ENCODE measurements at places on chromosomes 4 and X.
A peak's percentile ranks its signal among the peaks of the same experiment; 100 is the strongest.

GRCh38 chr4:20944961-20945360, 244.7 kb downstream of the PACRGL start:
- DNase-seq: no peak

GRCh38 chrX:42531441-42531840, 246.5 kb downstream of the PPP1R2C start:
- DNase-seq: no peak

GRCh38 chr4:169159624-169160171, 111.1 kb downstream of the SH3RF1 start:
- no peak for DNase-seq

DNA sequence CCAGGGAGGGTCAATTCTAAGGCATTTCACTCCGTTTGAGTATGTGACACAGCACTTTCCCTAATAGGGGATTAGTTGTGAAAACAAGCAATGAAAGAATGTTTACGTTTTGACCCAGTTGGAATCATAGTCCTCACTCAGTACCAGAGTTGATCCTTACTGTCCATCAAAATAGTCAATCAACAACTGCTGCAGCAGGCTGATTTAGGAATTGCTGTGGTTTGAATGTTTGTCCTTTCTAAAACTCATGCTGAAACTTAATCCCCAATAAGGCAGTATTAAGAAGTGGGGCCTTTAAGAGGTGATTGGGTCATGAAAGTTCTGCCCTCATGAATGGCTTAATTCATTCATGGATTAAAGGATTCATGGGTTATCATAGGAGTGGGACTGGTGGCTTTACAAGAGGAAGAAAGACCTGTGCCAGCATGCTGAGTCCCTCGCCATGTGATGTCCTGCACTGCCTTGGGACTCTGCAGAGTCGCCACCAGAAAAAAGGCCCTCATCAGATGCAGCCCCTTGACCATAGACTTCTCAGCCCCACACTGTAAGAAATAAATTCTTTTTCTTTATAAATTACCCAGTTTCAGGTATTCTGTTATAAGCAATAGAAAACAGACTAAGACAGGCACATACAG, 3.1 kb upstream of the FBXL5 start:
- DNase-seq: no peak

- DNase-seq: no peak
Observed at GRCh38 chr4:124061413-124061812, 651.1 kb downstream of the ANKRD50 start.

DNA sequence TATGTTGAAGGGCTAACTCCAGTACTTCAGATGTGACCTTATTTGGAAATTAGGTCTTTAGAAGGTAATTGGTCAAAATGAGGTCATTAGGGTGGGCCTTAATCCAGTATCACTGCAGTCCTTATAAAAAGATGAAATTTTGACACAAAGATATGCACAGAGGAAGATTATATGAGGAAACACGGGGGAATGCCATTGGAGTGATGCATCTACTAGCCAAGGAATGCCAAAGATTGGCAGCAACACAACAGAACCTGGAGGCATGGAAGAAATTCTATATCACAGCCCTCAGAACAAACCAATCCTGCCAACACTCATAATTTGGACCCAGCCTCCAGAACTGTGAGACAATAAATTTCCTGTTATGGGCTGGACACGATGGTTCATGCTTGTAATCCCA, 17.6 kb downstream of the TRIM61 start:
- no peak for DNase-seq

DNA sequence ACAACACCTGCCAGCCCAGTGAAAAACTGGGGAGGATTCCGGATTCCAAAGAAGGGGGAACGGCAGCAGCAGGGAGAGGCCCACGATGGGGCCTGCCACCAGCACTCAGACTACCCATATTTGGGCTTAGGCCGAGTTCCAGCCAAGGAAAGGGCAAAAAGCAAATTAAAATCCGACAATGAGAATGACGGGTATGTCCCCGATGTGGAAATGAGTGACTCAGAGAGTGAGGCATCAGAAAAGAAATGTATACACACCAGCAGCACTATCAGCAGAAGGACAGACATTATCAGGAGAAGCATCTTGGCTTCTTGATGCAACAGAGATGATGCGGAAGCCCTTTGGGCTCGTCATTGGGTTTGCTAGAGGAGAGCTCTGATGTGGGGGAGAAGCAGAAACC, 62.4 kb downstream of the JADE1 start:
- DNase-seq: no peak

- no peak for DNase-seq
Observed at GRCh38 chrX:104134583-104135261, 22.1 kb downstream of the SLC25A53 start.

DNA sequence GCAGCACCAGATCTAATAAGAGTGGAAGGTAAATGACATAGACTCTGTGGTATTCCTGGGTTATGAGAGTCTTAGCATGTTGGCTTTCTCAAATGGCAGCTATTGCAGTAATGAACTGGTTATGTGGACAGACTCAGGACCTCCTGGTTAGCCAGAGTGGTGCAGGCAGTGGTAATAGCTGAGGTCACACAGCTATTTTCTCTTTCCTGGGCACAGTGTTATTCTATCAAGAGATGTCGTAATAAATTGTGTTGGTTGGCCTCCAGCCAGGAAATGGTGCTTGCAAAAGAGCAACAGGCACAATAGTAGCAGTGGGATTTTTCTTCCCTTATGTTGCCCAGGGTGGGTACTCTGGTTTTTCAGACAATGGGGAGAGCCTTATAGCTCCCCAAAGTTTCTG, 279.2 kb upstream of the FGF16 start:
- no peak for DNase-seq

DNA sequence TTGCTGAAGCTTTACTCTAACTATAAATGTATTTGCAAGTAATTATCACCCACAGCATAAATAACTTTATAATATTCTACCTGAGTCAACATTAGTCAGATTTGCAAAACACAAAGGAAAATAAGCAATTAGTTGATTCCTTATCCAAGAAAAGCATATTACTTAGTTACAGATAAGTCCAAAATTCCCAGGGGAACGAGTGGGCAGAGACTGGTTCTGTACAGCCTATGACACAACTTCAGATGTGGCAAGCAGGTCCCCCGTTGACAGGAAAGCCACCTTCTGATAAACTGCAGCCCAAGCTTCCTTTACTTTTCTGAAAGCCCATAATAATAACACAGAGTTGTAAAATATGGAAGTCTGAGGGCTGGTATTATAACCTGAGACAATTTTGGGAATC, 62.4 kb upstream of the NDP start:
- no peak for DNase-seq

GRCh38 chr4:22997358-22998224, 304.9 kb downstream of the GBA3 start:
- no peak for DNase-seq

DNA sequence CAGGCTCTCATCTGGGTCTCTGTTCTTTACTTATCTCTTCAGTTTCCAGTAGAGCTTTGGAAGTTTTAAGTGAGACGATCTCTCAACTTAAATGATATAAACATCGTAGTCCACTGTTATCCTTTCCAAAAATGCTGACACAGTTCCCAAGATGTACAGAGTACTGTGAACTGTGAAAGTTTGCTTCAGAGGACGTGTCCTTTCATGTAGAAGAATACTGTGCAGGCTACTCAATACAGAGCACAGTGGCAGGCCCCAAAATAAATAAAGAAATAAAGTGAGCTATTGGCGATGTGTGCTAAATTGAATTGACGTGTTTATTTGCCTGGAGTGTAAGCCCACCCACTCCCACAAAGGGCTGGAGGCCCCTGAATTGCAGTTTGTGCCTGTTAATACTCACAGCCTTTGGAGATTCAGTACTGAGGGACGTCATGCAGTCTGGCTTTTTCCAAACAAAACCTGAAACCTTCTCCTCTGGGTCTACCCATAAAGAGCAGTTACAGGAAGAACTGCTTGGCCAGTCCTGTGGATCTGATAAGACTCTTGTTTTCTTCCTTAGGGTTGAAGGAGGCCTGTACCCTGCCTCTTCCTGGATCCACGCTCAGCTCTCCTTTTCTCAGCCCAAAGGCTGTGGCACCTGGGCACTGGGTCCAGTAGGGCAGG, 66.1 kb downstream of the SOWAHB start:
- no peak for DNase-seq

DNA sequence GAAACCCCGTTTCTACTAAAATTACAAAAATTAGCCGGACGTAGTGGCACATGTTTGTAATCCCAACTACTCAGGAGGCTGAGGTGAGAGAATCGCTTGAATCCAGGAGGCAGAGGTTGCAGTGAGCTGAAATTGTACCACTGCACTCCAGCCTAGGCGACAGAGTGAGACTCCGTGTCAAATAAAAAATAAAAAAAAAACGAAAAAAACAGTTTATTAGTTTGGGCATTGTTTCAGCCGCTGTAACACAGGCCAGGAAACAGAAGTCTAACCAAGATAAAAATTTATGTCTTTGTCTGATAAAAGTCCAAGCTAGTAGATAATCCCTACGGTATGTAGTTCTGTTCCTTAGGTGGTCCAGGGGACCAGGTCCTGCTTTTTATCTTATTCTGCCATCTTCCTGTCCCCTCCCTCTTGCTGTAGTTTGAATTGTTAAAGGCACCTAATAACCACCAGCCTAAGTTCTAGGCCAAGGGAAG, 21.4 kb downstream of the USO1 start:
- DNase-seq: no peak

DNA sequence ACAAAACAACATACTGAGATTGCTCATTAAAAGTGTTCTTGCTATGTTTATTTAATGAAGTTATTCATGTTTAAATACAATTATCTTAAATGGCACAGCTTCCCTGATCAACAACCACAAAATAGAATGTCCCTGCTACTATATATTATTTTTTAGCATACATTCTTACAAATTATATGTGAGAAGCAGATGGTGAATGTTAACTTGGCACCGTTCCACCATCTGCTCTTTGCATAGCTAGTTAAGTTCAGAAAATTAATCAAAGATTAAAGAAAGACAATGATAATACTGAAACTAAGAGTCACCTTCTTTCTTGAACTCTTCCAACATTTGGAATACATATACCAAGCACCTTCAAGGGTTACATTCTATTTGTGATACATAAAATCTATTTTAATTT, 94.2 kb downstream of the PPP3CA start:
- DNase-seq: no peak

DNA sequence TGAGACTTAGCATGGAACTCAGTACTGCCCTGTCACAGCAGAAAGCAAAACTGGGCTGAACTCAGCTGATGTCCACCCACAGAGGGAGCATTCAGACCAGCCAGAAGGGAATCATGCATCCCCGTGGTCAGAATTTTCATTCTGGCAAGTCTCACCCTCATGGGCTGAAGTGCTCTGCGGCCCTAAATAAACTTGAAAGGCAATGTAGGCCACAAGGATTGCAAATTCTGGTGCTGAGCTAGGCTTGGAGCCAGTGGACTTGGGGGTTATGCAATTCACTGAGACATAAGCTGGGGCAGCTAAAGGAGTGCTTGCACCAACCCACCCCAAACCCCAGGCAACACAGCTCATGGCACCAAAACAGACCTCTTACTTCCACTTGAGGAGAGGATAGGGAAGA, 494.1 kb downstream of the GABRG1 start:
- DNase-seq: no peak

DNA sequence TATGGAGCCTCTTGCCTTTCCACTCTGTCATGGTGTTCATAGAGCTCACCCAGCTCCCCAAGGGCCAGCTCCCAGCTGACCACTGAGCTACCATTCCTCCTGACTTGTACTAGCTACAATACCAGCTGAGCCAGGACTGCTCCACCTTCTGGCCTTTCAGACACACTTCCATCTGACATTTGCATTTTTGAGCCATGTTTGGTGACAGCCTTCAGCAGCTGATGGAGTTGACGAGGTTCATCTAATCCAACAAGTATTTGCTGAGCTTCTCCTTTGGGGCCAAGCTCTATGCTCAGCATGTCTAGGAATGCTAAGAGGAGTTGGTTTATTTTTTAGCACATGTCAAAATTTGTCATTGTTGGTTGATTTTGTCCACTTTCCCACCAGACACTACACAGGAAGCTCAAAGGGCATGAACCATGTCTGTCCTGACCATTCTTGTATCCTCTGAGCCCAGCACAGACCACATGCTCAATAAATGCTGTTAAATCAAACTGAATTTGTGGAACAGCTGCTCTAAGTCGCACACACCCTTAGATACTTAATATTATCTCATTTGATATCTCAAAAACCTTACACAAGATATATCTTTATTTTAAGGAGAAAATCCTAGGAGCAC, 142.6 kb upstream of the PPARGC1A start:
- peak; percentile 38 for DNase-seq

DNA sequence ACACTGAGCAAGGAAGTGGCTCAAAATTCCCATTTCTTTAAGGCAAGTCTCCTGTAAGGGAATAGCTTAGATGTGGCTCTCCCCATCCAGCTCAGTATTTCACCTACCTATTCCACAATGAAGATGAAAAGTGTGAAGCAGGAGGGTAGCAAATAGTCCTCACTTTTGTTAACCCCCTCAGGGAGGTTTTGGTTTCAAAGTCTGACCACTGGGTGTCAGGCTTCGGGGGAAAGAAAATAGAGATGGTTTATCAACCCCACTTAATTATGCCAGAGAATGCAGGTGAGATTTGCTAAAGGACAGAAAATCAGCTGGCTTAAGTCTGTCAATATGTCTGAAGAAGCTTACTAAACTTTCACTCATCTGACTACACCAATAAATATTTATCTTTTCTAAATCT, 69.5 kb downstream of the DHX15 start:
- DNase-seq: no peak

GRCh38 chr4:169791527-169792156, 33.9 kb upstream of the HPF1 start:
- DNase-seq: peak; percentile 20

- no peak for DNase-seq
Observed at GRCh38 chrX:3442691-3443090, 96.2 kb upstream of the MXRA5 start.

DNA sequence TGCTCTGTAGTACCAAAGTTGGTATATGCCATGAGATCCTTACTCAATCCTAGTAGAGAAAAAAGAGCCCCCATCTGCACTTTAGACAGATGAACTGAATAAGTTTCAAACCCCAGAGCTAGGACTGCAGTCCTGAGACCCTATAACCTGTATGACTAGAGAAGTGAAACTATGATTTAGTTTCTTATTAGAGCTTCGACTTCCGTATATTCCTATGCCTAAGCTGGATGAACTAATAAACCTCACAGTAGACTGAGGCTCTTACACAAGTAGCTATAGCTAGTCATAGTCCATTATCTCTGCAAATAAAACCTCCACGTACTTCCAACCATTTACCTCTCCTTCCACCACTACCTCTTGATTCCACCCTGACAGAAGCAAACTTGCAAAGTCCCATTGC, 6.3 kb upstream of the OTUD4 start:
- DNase-seq: no peak

- no peak for DNase-seq
Observed at GRCh38 chr4:87913896-87914295, 61.6 kb upstream of the SPP1 start.

DNA sequence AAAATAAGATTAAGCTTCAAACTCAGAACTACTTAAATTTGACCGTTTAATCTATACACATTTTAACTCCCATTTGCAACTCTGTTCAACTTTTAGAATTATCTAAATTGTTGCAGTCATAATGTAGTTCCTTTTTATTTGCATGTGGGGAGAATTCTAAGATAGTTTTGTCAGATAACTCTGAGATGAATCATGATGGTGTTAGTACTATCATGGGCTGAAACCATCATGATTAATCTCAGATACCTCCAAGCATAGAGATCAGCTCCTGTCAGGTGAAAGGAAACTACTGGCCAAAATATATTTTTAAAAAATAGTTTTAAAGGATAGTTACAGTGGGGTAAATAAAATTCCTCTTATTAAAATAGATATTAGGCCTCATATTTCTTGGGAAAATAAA, 39.0 kb downstream of the FBXO8 start:
- DNase-seq: no peak

GRCh38 chr4:26192899-26193869, 127.6 kb upstream of the RBPJ start:
- DNase-seq: no peak

Data from heart left ventricle (tissue), 16 donors.